Kidney capillary endothelial cell (primary cell): ENCODE measurements at places on chromosomes 4 and X.

- no peak for DNase-seq
Measured at GRCh38 chr4:73606465-73606974, 13.7 kb downstream of the RASSF6 start.

DNA sequence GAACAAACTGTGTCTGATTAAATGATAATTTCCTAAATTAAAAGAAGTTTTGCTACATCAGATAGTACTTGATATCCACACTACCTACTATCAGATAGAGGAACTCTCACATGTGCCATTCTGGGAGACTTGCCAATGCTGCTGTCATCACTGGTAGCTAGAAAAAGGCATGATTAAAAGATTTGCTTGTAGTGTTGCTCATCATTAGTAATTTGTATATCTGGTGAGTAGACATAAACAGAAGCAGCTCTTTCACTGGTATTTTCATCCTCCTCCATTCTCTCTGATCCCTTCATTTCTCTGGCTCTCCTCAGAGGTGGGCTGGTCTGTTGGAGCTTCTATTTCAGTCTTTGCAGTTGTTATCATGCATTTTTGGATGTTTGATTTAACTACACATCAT, 56.0 kb downstream of the SPRY1 start:
- peak; percentile 49 for DNase-seq

- DNase-seq, result peak; percentile 35
Measured at GRCh38 chr4:6272863-6273660, 3.4 kb downstream of the WFS1 start.

GRCh38 chr4:54553001-54553400, 104.8 kb upstream of the KIT start:
- no peak for DNase-seq

DNA sequence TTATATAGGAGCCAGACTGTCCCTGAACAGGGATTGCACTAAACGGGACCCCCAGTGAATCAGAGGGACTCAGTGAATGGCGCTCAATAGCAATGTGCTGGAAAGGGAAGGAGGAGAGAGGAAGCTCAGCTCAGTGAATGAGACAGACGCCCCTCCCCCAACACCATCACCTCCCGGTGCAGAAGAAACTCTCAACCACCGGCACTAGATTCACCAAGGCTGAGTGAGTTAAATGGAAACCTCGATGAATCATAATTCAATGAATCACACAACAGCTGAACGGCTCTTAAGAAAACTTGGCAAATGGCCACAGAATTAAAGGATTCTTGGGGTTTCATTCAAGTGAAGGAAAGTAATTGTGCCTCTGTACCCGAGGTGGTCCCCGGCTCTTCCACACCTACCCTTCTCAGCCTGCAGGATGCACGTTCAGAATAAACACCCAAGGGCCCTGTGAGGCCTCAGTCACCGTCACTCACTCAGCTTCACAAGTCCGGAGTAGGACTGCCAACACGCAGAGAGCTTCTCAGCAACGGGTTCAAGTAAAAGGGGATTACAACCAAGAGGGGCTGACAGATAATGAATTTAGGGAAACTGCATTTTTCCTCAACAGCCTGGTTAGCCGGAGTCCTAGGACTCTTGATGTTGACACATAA, 29.3 kb downstream of the CRMP1 start:
- DNase-seq, result peak; percentile 99

- no peak for DNase-seq
Measured at GRCh38 chr4:187166886-187167512, 443.3 kb upstream of the FAT1 start.

- DNase-seq, result no peak
Measured at GRCh38 chr4:71198958-71199357, 139.9 kb upstream of the SLC4A4 start.

GRCh38 chr4:10671799-10672198, 12.8 kb downstream of the CLNK start:
- no peak for DNase-seq
